ENCODE measurements at places on chromosomes 7 and 10.

- H3K4me3 ChIP-seq, result no peak overlapping the region
- H3K27me3 ChIP-seq, result peaks cover 29% of the 10 kb centered on the region
- H3K36me3 ChIP-seq, result no peaks in the 10 kb centered on the region
- no peak overlapping the region for H3K27ac ChIP-seq
- H3K4me1 ChIP-seq, result peaks cover 7% of the 10 kb centered on the region
These were observed 79.1 kb downstream of the NAMPT start for GRCh38 chr7:106205621-106206222.

- H3K27me3 ChIP-seq, result peaks cover 32% of the 10 kb centered on the region
- H3K36me3 ChIP-seq, result no peaks in the 10 kb centered on the region
- H3K27ac ChIP-seq, result no peak overlapping the region
- no peak overlapping the region for H3K4me3 ChIP-seq
- DNase-seq, result no peak
- H3K4me1 ChIP-seq, result no peaks in the 10 kb centered on the region
These were observed 55.7 kb downstream of the TMEM209 start for GRCh38 chr7:130149281-130150139.

- no peak overlapping the region for H3K27ac ChIP-seq
- no peak overlapping the region for H3K4me3 ChIP-seq
- H3K36me3 ChIP-seq, result peaks cover 3% of the 10 kb centered on the region
These were observed 182.2 kb downstream of the PHF14 start for GRCh38 chr7:11155883-11156282.

DNA sequence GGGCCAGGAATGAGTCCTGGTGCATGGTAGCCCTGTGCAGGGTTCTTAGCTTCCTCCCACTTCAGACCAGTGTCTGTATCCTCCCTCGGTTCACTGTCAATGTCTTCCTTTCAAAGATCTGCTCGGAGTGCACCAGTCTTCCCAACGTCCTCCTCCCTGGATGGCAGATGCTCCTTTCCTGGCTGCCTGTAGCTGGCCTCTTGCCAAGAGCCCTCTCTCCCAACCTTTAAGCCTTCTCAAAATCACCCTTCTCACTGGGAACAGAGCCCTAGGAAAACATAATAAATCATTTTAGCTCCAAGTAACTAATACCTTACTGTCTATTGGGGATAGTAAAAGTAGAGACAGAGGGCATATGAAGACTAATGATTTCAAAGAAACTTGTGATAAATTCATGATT, 490.6 kb downstream of the CCSER2 start:
- H3K4me1 ChIP-seq, result no peaks in the 10 kb centered on the region
- no peak overlapping the region for H3K4me3 ChIP-seq
- no peak overlapping the region for H3K27ac ChIP-seq
- DNase-seq, result no peak
- H3K36me3 ChIP-seq, result no peaks in the 10 kb centered on the region
- H3K27me3 ChIP-seq, result no peaks in the 10 kb centered on the region

- H3K36me3 ChIP-seq, result no peaks in the 10 kb centered on the region
- no peak overlapping the region for H3K27ac ChIP-seq
These were observed 203.5 kb downstream of the CTNNA3 start for GRCh38 chr10:67492317-67493019.

GRCh38 chr7:22587322-22587721, 87.3 kb upstream of the STEAP1B start:
- H3K4me3 ChIP-seq, result no peak overlapping the region
- H3K36me3 ChIP-seq, result no peaks in the 10 kb centered on the region
- H3K27ac ChIP-seq, result no peak overlapping the region
- H3K27me3 ChIP-seq, result peaks cover 61% of the 10 kb centered on the region
- H3K4me1 ChIP-seq, result peaks cover 18% of the 10 kb centered on the region

- H3K4me3 ChIP-seq, result no peak overlapping the region
- no peak overlapping the region for H3K27ac ChIP-seq
- H3K36me3 ChIP-seq, result peaks cover 14% of the 10 kb centered on the region
- no peaks in the 10 kb centered on the region for H3K27me3 ChIP-seq
- H3K4me1 ChIP-seq, result peaks cover 9% of the 10 kb centered on the region
- DNase-seq, result no peak
These were observed 21.6 kb downstream of the PTER start for GRCh38 chr10:16458166-16458955.

DNA sequence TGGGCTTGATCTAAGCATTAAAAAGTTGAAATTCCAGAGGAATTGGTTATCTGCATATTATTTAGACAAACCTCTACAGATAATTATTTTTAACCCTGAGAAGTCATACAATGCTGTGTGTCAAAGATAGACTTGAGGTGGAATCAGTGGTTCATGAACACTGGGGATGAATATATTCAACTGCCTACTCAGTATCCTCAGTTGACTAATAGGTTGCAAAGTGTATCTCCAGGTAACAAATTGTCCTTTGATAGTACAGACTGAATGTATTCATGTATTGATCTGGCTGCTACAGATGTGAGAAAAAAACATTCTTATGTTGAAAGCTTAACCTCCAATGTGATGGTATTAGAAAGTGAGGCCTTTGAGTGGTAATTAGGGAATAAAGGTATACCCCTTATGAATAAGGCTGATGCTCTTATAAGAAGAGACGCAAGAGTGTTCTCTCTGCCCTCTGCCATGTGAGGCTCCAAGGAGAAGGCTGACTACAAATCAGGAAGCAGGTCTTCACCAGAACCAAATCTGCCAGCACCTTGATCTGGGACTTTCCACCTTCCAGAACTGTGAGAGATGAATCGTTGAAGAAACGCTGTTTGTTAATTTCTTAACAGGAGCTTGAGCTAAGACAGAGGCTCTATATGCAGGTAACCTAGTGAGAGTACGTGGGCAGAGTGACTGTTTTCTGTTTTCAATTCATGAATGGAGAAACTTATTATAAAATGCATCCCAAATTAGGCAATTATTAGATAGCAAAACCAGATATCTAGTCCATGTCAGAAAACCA, 7.5 kb downstream of the MRPL32 start:
- H3K27me3 ChIP-seq, result no peaks in the 10 kb centered on the region
- H3K4me3 ChIP-seq, result no peak overlapping the region
- peaks cover 25% of the 10 kb centered on the region for H3K4me1 ChIP-seq
- H3K27ac ChIP-seq, result peak overlapping the region; percentile 54
- DNase-seq, result no peak

GRCh38 chr7:117896339-117896738, 23.1 kb upstream of the CTTNBP2 start:
- H3K4me3 ChIP-seq, result no peak overlapping the region
- H3K27ac ChIP-seq, result no peak overlapping the region
- DNase-seq, result no peak
- H3K4me1 ChIP-seq, result no peaks in the 10 kb centered on the region
- no peaks in the 10 kb centered on the region for H3K27me3 ChIP-seq

DNA sequence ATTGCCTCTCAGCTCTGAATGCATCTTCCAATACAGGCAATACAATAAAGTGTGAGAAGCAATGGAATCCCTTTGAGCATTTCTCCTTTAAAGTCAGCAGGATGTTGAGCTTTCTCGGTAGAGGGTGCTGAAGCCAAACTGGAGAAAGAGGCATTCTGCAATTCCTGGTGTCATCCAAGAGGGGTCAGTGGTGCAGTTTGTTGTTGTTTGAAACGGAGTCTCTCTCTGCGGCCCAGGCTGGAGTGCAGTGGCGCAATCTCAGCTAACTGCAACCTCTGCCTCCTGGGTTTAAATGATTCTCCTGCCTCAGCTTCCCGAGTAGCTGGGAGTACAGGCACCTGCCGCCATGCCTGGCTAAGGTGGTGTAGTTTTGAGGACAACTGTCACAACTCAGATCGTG, 486.5 kb downstream of the CALN1 start:
- H3K27me3 ChIP-seq, result no peaks in the 10 kb centered on the region
- no peak overlapping the region for H3K4me3 ChIP-seq
- H3K4me1 ChIP-seq, result no peaks in the 10 kb centered on the region

Measured in activated T-helper 2 cell treated with anti-CD3 and anti-CD28 coated beads, Interferon-gamma antibody, Interleukin-2, Interleukin-4, amounts not matched to agents 10 μg/mL and 5 μg/mL and 100 μg/mL, durations not matched to agents 14 hours and 24 hours and 36 hours (primary cell).